ENCODE measurements at places on chromosomes 5 and 9.

DNA sequence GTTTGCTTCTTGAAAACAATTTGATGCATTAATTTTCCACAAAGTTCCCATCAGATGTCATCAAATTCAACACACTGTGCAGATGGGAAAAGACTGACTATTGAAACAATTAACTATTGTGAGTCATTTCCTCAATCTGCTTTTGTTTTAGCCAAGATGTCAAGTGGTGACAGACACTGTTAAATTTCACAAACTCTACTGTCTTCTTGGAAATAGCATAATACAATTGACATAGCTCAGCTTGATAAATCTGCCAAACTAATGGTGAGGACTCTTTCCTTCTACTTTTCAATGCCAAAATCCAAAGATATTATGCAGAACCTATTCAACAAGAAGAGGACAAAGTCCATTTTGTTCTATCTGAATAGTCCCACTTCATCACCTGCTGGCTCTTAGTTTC, 242.3 kb downstream of the CAAP1 start:
- DNase-seq, result no peak

DNA sequence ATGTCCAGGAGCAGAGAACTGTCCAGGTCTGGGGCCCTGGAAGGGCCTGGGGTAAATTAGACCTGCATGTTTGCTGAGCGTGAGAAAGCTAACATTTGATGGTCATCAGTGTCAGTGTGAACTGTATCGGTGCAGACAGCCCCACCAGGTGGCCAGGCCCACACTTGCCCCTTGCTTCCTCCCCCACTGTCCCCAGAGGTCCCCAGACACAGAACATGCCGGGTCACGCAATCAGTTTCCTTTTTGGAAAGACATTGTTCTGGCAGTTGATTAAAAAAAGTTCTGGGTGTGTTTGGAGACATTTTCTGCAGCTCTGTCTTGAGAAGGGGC, 1.5 kb downstream of the NKD2 start:
- no peak for DNase-seq

GRCh38 chr5:111158105-111158744, 66.0 kb upstream of the CAMK4 start:
- DNase-seq, result peak; percentile 81

DNA sequence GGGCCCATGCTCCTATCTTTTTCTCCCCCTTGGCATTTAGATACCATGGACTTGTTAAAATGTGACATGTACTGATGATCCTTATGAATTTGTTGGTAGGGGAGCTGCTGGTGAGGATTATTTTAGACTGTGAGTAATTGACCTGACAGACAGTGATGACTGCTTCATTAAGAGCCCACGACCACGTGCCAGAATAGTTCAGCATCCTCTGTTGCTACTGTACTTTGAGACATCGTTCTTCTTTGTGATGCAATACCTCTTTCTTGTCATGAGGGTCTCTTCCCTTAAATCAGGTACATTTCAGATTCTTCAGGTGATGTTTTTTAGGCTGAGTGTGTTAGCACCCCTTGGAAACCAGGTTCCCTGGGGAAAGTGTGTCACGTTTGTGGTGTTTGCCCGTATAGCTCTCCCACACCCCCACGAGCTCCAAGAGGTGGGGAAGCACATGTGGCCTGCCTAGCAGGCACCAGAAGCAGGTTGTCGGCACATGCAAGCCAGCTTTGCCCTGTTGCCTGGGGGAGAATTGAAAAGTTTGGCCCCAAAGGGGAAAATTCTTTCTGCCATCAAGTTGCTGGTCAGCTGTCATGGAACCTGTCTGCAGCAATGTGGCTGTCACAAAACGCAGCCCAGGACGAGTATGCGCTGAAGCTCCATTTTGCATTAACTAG, 25.1 kb downstream of the QRFP start:
- no peak for DNase-seq

DNA sequence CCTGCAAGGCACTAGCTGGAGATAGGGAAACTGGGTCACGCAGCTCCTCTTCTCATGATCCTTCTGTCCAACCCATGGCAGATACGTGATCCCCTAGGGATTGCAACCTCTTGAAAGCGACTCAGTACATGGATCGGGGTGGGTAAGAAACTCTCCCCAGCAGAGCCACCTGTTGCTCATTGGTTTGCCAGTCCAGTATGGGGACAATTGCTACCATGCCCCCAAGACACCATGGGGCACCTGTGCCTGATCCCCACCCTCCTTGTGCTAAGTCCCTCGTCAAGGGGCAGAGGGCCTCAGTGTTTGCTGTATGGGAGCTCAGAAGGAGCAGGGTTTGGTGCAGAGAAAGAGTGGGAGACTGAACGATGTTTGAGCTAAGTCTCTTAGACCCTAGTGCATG, 500.9 kb downstream of the ENC1 start:
- DNase-seq, result no peak

GRCh38 chr9:33120620-33121019, 44.1 kb upstream of the SMU1 start:
- DNase-seq, result no peak

GRCh38 chr9:18122171-18122570, 351.8 kb upstream of the ADAMTSL1 start:
- DNase-seq, result peak; percentile 83

- no peak for DNase-seq
These were observed 75.9 kb downstream of the SPRY4 start for GRCh38 chr5:142248853-142249462.

GRCh38 chr5:36530215-36530614, 76.2 kb upstream of the SLC1A3 start:
- no peak for DNase-seq

DNA sequence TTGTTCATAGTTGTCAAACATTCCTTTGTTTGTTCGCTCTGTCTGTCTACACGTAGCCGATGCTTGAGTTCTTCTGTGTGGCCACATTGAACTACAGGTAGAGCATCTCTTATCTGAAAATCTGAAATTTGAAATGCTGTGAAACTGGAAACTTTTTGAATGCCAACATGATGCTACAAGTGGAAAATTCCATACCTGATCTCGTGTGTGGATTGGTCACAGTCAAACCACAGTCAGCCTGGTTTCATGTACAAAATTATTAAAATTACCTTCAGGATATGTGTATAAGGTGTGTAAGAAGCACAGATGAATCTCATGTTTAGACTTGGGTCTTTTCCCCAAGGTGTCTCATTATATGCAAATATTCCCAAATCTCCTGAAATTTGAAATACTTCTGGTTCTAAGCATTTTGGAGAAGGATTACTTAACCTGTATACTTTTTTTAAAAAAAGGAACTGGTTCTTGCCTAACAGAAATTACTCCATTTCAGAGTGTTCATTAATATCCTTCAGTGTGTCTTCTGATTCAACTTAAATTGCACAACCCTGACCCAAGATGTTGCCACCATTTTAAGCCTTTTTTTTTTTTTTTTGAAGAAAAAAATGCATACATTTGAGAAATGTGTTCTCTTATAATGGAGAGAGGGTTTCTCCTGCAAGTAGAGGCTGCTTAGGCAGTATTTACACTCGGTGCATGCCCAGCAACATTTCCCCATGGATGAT, 254.3 kb downstream of the MAST4 start:
- DNase-seq, result no peak

GRCh38 chr5:164809821-164810220, 1304.4 kb downstream of the MAT2B start:
- no peak for DNase-seq

DNA sequence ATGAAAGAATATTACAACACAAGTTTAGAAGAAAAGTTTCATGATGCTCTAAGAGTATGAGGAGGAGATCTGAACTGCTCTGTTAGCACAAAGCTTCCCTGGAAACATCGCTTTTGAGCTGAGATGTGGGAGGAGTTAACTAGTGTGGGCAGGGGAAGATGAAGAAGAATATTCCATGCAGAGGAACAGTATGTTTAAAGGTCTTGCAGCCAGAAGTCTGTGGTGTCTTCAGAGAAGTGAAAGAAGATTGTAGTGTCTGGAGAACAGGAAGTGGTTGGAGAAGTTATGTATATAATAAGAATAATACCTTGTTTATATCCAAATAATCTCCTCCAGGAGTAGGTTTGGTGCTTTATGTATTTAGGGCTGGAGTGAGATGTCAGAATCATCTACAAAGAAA, 406.7 kb downstream of the MAN2A1 start:
- DNase-seq, result no peak

DNA sequence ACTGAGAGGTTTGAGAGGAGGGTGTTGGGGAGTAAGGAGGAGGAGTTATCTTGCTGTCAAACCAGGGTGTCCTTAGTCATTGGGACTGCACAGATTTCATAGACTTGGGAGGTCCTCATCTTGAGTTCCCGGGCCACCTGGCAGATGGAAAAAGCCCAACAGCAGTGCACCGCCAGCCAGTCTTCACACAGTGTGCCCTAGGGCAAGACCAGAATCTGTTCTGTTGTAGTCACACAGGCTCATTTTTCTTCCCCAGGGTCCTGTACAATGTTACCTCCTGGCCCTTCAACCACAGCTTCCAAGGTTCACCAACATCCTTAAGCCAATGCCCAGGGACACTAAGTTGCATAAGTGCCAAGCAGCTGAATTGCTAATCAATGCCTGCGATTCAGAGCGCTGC, 21.0 kb downstream of the PLAC8L1 start:
- DNase-seq, result no peak

DNA sequence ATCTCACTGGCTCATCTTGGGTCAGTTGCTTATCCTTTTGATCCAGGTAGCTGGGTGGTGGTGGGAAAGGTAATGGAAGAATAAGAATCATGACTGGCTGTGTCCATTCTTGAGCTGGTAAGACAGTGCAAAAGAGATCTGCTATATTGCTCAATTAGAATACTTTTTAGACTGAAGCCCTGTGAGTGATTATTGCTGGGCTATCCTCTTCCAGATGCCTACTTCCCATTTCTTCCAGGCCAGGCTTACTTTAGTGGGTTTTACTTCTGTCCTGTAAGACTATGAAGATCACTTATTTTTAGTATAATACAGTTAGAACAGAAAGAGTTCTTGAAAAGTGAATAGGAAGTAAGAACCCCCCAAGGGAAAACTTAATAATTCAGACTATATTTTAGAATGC, 7.2 kb downstream of the MARCHF6 start:
- no peak for DNase-seq

DNA sequence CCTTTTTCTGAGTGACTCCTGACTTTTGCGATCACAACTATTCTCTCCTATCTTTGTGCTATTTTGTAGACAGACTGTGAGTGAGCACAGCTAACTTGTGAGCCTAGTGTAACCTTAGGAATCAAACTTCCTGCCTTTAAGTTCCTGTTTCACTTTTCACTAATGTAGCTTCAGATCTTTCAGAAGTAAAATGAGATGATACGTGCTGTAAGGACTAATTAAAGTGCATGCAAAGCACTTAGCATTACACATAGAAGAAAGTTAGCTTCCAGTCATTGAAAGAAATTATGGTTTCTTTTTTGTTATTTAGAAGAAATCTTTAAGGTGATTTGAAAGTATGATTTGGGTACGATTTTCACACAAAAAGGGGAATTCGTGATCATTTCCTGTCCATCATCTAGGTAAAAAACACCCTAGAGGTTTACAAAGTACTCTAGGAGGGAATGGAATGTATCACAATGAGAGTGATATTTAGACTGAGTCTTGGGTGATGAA, 122.7 kb downstream of the ST8SIA4 start:
- DNase-seq, result no peak

DNA sequence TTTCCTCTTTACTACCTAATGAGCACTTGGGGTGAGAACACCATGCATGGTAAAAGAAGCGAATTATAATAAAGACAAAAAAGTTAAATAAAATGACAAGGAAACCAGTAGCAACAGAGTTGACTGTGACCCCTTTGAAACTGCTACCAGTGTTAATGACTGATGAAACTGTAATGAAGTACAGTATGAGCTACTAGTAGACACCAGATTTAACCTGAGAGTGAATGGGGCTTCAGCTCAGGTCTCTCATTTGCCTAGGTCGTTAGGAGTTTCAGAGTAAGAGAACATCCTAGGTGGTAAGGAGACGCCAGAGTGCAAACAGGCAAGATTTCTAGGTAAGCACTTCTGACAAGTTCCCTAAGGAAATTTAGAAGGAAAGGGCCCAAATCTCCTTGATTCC, 346.4 kb downstream of the BNC2 start:
- DNase-seq, result no peak

GRCh38 chr5:40021007-40021406, 596.2 kb upstream of the DAB2 start:
- DNase-seq, result no peak

DNA sequence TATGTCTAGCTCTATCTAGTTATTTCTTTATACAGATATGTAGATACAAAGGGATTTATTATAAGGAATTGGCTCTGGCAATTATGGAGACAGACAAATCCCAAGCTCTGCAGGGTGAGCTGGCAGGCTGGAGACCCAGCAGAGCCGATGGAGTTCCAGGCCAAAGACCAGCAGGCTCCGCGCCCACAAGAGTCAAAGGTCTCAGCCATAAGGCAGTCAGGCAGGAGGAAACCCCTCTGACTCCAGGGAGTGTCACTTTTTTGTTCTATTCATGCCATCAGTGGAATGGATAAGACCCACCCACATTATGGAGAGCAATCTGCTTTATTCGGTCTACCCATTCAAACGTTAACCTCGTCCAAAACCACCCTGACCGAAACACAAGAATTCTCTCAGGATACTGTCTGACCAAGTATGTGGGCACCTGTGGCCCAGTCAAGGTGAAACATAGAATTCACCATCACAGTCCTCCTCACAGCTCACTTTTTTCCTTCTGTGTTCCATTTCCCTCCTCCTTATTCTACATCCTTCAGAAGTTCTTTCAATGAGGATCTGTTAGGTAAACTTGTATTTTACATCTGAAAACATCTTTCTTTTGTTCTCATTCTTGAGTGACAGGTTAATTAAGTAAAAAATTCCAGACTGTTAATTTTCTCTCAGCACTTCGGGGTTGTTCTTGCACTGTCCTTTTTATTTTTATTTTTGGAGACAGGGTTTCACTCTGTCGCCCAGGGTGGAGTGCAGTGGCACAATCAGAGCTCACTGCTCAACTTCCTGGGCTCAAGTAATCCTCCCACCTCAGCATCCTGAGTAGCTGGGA, 21.2 kb downstream of the RNF130 start:
- DNase-seq, result no peak

- no peak for DNase-seq
These were observed 52.4 kb downstream of the NIPBL start for GRCh38 chr5:36928947-36929346.

DNA sequence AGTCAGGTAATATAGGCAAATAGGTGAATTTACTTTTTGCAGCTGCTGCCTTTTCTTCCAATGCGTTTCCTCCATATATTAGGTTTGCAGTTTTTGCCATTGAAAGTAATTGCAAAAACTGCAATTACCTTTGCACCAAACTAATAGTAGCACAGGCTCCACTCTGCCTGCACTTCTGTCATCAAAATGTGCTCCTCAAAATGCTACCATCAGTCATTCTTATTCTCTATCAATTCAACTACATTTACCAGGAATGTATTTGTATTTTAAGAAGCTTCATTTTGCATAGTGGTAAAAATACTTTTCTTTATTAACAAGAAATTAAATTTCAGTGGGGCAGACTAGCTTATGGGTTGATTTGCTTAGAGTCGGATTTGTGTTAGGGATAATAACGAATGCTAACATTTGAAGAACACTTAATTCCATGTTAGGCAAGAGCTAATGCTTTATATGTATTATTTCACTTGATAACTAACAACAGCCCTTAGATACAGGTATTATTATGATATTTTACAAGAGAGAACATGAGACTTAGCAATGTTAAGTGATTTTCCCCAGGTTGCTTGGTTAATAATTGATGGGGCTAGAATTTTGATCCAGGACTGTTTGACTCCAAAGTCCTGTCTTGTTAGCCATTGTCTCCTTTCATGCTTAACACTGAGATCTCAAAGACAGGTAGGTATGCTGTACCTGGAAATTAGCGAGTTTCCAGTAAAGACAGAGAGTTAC, 300.4 kb downstream of the MAN2A1 start:
- no peak for DNase-seq

GRCh38 chr5:125181955-125182354, 435.5 kb upstream of the ZNF608 start:
- no peak for DNase-seq

Measured in NCI-H82 (cell line).